ENCODE measurements at places on chromosomes 5 and 9. TPM values are rescaled to one million over a fixed set of nuclear protein-coding genes. Genes with fewer than 3 reads are reported as not detected.

The LMNB1 gene
- 11.8 TPM for total RNA-seq

The ANGPTL2 gene
- total RNA-seq: 19.4 TPM

The CCDC183 gene
- total RNA-seq: 4.0 TPM

The GCNT4 gene
- 2.8 TPM for total RNA-seq

The FBP2 gene
- not detected for total RNA-seq

The ANKRD18A gene
- 1.0 TPM for total RNA-seq

The PCDHGB2 gene
- 3.8 TPM for total RNA-seq

The CCL27 gene
- not detected for total RNA-seq

The RMI1 gene
- total RNA-seq: 5.4 TPM

The CCL28 gene
- 7.7 TPM for total RNA-seq

The ENC1 gene
- total RNA-seq: 15.0 TPM

The OSMR gene
- 85.6 TPM for total RNA-seq

The KLF4 gene
- total RNA-seq: 143 TPM

The DOCK2 gene
- total RNA-seq: 65.4 TPM

The ALAD gene
- total RNA-seq: 37.7 TPM

The MEIKIN gene
- not detected for total RNA-seq

The TMEM174 gene
- total RNA-seq: not detected

The BAAT gene
- 1.0 TPM for total RNA-seq

The LCN9 gene
- total RNA-seq: not detected

The C1QTNF2 gene
- total RNA-seq: 2.2 TPM

The CDX1 gene
- not detected for total RNA-seq

The UBLCP1 gene
- 25.0 TPM for total RNA-seq

The PCDHA4 gene
- total RNA-seq: 1.1 TPM

The DDX46 gene
- 37.4 TPM for total RNA-seq

The LMX1B gene
- 0.14 TPM for total RNA-seq

The UNC13B gene
- total RNA-seq: 92.1 TPM

The DNAH5 gene
- 4.6 TPM for total RNA-seq

The SAXO1 gene
- 0.12 TPM for total RNA-seq

The SARDH gene
- total RNA-seq: 6.8 TPM

The SLC45A2 gene
- not detected for total RNA-seq

The PKD2L2 gene
- not detected for total RNA-seq

The FAM153A gene
- total RNA-seq: 4.3 TPM

The SNCAIP gene
- total RNA-seq: 4.0 TPM

The CORO2A gene
- 20.0 TPM for total RNA-seq

The DND1 gene
- 0.84 TPM for total RNA-seq

The AIF1L gene
- total RNA-seq: 12.3 TPM

The CCDC69 gene
- total RNA-seq: 81.9 TPM

The GFRA3 gene
- total RNA-seq: 0.90 TPM

The BHMT gene
- not detected for total RNA-seq

The NDOR1 gene
- 16.7 TPM for total RNA-seq

The PSAT1 gene
- total RNA-seq: 8.2 TPM

The SOX30 gene
- total RNA-seq: 0.12 TPM

The PCDHGA5 gene
- 3.5 TPM for total RNA-seq

The SLC12A7 gene
- 49.6 TPM for total RNA-seq

The FCN2 gene
- total RNA-seq: not detected

The SPINK7 gene
- total RNA-seq: not detected

The ECM2 gene
- total RNA-seq: 13.8 TPM

The DPYSL3 gene
- 52.8 TPM for total RNA-seq

The ANXA6 gene
- 143 TPM for total RNA-seq

The FAM200C gene
- total RNA-seq: 2.8 TPM

The REEP2 gene
- total RNA-seq: 0.55 TPM

The MEGF10 gene
- 0.26 TPM for total RNA-seq

The CTXN3 gene
- total RNA-seq: not detected

The DRD1 gene
- total RNA-seq: 0.58 TPM

The FYB1 gene
- 45.0 TPM for total RNA-seq

The PCDHB5 gene
- 2.3 TPM for total RNA-seq

The DPH7 gene
- total RNA-seq: 30.2 TPM

The LCN15 gene
- total RNA-seq: not detected

The GFI1B gene
- 0.52 TPM for total RNA-seq

The PCDHGA10 gene
- 6.2 TPM for total RNA-seq

Measured in upper lobe of right lung (tissue), 1 donor.